Activated CD4-positive, alpha-beta T cell treated with anti-CD3 and anti-CD28 coated beads, Interleukin-2, amount 10 ng/mL, durations not matched to agents 24 days and 14 days (primary cell): ENCODE measurements at places on chromosomes 4 and X. TPM values are rescaled to one million over a fixed set of nuclear protein-coding genes. Genes with fewer than 3 reads are reported as not detected.

MBNL3 gene
- 12.2 and 15.4 TPM in 2 replicates for total RNA-seq

NSD2 gene
- total RNA-seq = 208 and 214 TPM in 2 replicates

LINC00632 gene
- 5.1 and 5.8 TPM in 2 replicates for total RNA-seq

GAB3 gene
- 3.5 and 3.6 TPM in 2 replicates for total RNA-seq

GPRIN3 gene
- total RNA-seq = 26.2 and 26.8 TPM in 2 replicates

ALPK1 gene
- 8.8 and 9.1 TPM in 2 replicates for total RNA-seq

GYPE gene
- total RNA-seq = not detected in 2 replicates

KCND1 gene
- 2.5 and 3.5 TPM in 2 replicates for total RNA-seq

P2RY4 gene
- total RNA-seq = 0.21 and 0.24 TPM in 2 replicates

HERC6 gene
- total RNA-seq = 5.3 and 6.4 TPM in 2 replicates

SLC9B1 gene
- 0.23 and 0.47 TPM in 2 replicates for total RNA-seq

RHOH gene
- total RNA-seq = 98.1 and 107 TPM in 2 replicates

CLRN2 gene
- not detected in 2 replicates for total RNA-seq

CTAG1B gene
- not detected in 2 replicates for total RNA-seq
